ENCODE measurements at places on chromosomes 1 and 21. TPM values are rescaled to one million over a fixed set of nuclear protein-coding genes. Genes with fewer than 3 reads are reported as not detected.

Gene HAPLN2
- polyA plus RNA-seq, result not detected

Gene RABGGTB
- polyA plus RNA-seq, result 72.9 TPM

Gene AK5
- 8.9 TPM for polyA plus RNA-seq

Gene TTC34
- polyA plus RNA-seq, result 0.95 TPM

Gene SPRR4
- polyA plus RNA-seq, result not detected

Gene OR2T11
- not detected for polyA plus RNA-seq

Gene CA6
- polyA plus RNA-seq, result not detected

Gene KRTAP10-5
- not detected for polyA plus RNA-seq

Gene GBP5
- 0.20 TPM for polyA plus RNA-seq

Gene CCDC17
- 0.69 TPM for polyA plus RNA-seq

Gene DFFB
- 4.3 TPM for polyA plus RNA-seq

Gene JMJD4
- polyA plus RNA-seq, result 11.9 TPM

Gene KIRREL1
- 41.5 TPM for polyA plus RNA-seq

Gene LRRIQ3
- polyA plus RNA-seq, result 0.59 TPM

Gene PDC
- polyA plus RNA-seq, result not detected

Gene DCST2
- polyA plus RNA-seq, result 0.25 TPM

Gene CR1
- polyA plus RNA-seq, result 1.4 TPM

Data from aorta (tissue), 5 donors.